ENCODE measurements at places on chromosomes 5 and 9. TPM values are rescaled to one million over a fixed set of nuclear protein-coding genes. Genes with fewer than 3 reads are reported as not detected.

NADK2 gene
- polyA plus RNA-seq = 38.2 TPM

RPL35 gene
- 2,207 TPM for polyA plus RNA-seq

ADRB2 gene
- polyA plus RNA-seq = 1.0 TPM

ADAMTSL2 gene
- polyA plus RNA-seq = 4.7 TPM

SLC36A3 gene
- not detected for polyA plus RNA-seq

SPOCK1 gene
- polyA plus RNA-seq = 3.4 TPM

PCDHGA11 gene
- 2.7 TPM for polyA plus RNA-seq

KIF2A gene
- 30.9 TPM for polyA plus RNA-seq

Measured in forelimb muscle (tissue), 1 donor.